ENCODE measurements at places on chromosomes 1 and 21.

DNA sequence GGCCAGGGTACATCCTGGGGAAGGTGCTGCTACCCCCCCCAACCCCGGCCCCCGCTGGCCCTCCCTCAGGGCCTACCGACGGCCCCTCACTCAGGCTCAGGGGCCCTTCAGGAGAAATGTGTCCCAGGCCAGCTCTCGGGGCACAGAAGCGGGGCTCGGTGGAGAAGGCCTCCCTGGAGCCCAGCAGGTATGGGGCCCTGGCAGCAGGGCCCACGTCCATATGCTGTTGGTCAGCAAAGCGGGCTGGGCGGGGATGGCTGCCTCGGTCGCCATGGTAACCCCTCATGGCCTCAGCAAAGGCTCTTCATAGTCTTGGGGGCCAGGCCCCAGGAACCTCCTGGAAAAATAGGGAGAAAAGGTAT, 24.4 kb downstream of the DLGAP3 start:
- DNase-seq: no peak

DNA sequence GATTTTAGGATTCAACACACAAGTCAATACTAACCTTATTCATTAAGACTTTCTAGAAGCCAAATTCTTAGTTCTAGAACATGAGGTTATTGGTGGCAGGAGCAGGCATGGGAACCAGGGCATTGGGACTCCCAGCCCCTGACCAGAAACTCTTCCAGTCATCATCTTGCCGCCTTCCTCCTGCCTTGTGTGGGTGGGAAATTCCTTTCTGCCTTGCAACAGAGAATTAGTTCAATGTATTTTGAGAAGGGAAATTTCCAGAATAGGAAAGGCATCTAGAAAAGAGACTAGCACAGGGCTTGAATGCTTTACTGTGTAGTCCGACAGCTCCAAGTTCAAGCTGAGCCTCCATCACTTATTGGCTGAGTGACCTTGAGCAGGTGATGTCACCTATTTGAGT, 8.7 kb downstream of the GRHL3 start:
- DNase-seq: no peak

GRCh38 chr1:221449801-221450470, 292.0 kb downstream of the DUSP10 start:
- DNase-seq: no peak

GRCh38 chr1:192453360-192453992, 122.1 kb upstream of the RGS1 start:
- DNase-seq: no peak

- DNase-seq: no peak
Measured at GRCh38 chr1:9389968-9390367, 97.3 kb downstream of the SPSB1 start.

DNA sequence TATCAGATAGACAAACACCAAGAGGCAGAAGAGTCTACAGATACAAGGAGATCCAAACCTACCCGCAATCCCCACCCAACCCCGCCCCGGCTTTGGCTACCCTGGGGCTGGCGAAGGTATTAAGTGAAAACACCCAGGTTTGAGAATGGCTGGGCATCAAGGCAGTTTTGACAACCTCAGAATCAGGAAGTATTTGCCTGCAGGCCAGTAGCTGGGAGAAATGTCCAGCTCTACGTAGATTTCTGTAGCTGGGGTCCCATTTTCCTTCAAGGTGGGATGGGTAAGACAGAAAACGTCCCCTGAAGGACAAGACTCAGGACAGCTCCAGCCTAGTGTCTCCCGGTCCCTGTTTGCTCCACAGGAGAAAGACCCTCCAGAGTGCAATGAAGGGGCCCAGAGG, 101.8 kb upstream of the ERG start:
- no peak for DNase-seq

GRCh38 chr1:151972542-151973248, 21.0 kb downstream of the S100A10 start:
- DNase-seq: no peak

GRCh38 chr1:241612533-241613477, 27.4 kb downstream of the CHML start:
- no peak for DNase-seq

GRCh38 chr1:221718381-221719277, 23.3 kb downstream of the DUSP10 start:
- DNase-seq: no peak

DNA sequence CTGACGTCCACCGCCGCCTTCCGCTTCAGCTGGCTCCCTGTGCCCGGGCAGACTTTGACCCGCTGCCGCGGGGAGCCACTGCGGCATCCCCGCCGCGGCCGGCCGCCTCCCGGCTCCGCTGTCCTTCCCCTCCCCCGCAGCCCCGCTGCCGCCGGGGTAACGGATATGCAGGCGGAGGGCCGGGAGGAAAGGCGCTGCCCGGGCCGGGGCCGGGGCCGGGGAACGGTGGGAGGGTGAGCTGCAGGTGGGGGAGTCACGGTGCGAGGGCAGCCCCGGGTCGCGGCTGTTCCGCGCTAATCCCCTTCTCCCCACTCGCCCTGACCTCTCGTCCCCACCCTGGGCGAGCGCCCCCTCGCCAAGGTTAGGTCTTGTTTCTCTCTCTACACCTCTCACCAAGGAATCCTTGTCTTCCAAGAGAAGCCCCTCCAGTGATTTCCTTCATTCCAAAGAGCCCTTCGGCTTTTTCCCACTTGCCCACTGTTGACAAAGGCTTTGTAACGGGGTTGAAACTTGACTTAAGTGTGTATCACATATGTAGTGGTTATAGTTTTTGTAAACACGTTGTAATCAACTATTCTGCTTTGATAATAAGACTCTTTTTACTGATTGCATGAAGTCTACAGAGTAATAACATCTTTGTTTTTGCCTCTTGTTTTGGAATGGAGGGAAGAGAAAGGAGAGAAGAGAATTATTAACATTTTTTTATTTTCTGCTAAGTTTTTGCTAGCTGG, 669 bp downstream of the XPR1 start:
- DNase-seq: peak; percentile 58

GRCh38 chr21:33733601-33734000, 91.3 kb downstream of the ITSN1 start:
- no peak for DNase-seq

DNA sequence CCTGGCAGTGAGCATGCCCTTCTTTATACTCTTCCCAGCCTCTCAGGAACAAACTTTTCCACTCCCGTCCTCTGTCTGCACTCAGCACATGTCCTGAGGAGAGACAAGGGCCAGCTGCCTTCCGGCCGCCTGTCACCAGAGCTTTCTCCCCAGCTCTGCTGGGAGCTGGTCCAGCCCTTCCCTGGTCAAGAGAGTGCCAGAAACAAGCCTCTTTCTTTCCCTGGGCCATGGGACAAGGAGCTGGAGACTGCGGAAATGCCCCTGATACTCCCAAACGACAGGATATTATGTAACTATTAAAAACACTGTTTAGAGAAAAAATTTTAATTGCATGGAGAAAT, 10.4 kb downstream of the LAMB3 start:
- no peak for DNase-seq

DNA sequence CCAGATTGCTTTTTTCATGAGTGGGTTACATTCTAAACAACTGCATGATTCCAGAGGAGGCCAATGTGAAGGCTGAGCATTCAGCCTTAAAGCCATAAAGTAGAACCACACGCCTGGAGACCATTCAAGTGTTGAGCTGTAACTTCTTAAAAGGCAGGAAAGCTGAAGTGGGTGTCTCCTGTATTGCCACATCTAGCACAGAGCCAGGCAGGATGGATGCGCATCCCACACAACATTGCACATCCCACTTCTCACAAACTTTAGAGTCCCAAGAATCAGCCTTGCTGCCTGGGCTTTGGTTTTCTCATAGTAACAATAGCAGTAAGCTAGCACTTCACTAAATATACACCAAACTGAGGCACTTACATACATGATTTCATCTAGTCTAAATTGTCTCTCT, 151.7 kb downstream of the DAB1 start:
- DNase-seq: no peak

DNA sequence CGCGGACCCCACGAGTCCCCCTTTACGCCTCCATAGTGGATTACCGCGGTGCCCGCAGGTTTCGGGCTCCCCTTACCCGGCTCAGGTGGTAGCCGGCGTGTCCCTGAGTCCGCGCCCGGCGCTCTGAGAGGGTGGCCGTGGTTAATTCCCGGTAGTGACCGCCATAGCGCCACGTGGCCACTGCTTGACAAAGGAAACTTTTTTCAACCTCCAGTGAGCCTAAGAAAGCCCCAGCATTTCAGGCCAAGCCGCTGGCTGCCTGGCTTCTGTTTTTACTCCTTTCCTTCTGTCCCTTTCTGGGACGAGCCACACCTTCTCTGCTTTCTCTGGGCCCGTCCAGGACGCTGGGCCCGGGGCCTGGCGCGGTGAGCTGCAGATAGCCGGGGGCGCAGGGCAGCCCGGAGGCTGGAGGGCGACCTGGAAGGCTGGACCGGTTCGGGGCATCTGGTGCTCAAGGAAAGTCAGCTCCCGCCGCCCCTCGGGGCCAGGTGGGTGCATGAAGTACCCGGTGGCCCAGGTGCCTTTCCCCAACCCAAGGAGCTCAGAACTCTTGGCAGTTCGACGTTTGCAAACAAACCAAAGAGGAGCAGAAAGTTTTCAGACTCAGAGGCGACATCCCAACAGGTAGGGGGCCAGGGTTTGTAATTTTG, 540 bp upstream of the C1orf198 start:
- DNase-seq: no peak

DNA sequence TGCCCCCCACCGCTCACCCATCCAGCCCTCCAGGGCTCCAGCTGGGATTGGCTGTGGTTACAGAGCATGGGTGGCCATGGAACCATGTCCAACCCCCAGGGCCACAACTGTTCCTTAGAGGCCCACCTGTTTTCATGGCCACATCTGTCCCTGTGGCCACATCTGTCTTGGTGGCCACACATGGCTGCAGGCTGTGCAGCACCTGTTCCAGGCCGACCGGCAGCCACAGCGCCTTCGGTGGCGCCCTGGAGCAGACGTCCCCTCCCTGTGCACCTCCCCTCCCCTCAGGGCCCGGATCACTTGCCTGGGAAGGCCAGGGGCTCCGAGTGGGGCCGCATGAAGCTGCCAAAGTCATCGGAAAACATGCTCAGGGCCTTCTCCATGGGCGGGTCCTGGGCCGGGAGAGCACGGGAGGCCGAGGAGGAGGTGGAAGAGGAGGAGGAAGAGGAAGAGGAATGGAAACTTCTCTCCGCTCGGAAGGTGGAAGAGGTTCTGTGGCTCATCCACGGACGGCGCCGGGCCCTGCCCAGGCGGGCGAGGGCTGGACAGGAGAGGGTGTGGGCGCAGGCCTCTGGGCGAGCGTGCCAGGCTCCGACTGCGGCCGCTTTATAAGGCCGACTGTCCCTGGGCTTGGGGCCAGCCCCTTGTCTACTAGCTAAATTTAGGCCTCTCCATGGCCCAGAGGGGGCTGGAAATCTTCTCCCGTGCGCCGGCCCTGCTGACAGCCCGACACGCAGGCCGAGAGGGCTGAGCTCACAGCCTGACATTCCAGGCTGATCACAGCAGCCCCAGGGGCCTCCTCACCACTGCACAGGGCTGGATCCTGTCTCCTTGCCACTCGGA, at the start of gene HSPB7:
Gene HSPB7 (minus strand): TSS at position 583 of the 843 bp plus-strand sequence. CDS start 80 bp downstream, at position 503.
- DNase-seq: no peak

DNA sequence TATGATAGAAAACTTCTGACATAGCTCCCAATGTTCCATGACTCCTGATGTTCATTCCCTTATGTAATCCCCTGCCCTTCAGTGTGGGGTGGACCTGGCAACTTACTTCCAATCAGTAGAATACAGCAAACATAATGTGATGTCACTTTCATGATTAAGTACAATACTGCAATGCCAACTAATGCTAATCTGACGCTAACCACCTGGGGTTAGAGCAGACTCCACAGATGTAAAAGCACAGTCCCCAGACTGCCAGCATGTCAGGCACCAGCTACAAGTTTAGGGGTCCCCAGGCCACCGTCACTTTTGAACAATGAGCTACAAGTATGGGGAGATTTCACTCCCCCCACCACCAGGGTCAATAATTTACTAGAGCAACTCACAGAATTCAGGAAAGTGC, 32.3 kb upstream of the FBXO28 start:
- DNase-seq: no peak

- no peak for DNase-seq
Measured at GRCh38 chr1:6557597-6557996, 2.5 kb downstream of the TAS1R1 start.

DNA sequence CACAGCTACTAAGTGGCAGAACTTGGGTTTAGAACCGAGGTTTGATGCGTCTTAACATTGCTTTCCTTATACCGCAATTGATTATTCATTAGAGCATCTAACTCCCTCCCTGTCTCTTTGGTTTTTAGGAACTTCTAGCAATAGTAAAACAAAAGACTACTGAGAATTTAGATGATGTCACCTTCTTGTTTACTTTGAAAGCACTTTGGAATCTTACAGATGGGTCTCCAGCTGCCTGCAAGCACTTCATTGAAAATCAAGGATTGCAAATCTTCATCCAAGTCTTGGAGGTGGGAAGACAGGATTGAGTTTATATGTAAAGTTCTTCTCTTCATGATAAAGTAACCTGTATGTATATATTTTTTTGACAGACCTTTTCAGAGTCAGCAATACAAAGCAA, 35.0 kb downstream of the ZYG11A start:
- no peak for DNase-seq

GRCh38 chr1:208245185-208245705, 1.1 kb upstream of the PLXNA2 start:
- DNase-seq: peak; percentile 59

- no peak for DNase-seq
Measured at GRCh38 chr1:4549930-4550329, 104.5 kb upstream of the AJAP1 start.

DNA sequence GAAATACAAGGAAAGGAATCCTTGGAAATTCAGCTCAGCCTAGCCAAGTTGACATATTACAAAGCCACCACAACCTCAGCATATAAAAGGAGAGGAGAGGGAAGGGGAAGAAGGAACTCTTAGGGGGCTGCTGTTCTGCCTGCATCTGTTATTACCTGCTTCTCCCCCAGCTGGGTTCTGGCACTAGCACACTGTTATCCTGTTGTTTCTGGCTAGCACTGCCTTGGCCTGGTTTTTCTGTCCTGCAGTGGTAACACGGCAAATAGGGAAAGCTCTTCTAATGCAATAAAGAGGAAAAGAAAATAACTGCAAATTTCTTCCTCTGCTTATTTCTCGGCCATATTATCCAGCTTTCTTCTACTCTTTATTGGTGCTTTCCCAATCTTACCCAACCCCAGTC, 16.5 kb upstream of the VCAM1 start:
- no peak for DNase-seq

DNA sequence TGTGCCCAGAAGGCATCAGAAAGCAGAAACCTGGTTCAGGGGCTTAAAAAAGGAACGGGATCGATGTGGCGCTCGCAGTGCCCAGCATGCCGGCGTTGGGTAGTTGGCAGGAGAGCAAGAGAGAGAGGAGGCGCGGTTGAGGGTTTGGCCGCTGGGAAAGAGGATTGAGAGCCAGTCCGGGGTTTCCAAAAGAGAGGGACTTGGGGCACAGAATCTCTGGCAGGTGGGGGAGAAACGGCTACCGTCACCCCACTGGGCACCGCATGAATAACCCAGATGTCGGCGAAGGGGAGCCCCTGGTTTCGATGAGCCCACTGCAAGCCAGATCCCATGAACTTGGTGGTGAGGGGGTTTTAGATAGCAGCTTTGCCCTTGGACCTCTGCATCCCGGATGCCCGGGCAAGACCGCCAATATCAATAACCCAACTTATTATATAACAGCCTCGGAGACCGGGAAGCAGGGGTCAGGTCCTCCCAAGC, 60.4 kb upstream of the ACOT11 start:
- DNase-seq: no peak
